ENCODE measurements at places on chromosomes 5 and 9. TPM values are rescaled to one million over a fixed set of nuclear protein-coding genes. Genes with fewer than 3 reads are reported as not detected.
A peak's percentile ranks its signal among the peaks of the same experiment; 100 is the strongest.

GRCh38 chr5:129593525-129593924 lies 133.4 kb downstream of the ADAMTS19 start:
- DNase-seq, result no peak

GRCh38 chr9:13213337-13213736 lies 66.2 kb downstream of the MPDZ start:
- H3K4me1 ChIP-seq, result no peaks in the 10 kb centered on the region
- DNase-seq, result no peak
- H3K4me3 ChIP-seq, result no peak overlapping the region
- H3K36me3 ChIP-seq, result no peaks in the 10 kb centered on the region
- no peak overlapping the region for H3K27ac ChIP-seq

DNA sequence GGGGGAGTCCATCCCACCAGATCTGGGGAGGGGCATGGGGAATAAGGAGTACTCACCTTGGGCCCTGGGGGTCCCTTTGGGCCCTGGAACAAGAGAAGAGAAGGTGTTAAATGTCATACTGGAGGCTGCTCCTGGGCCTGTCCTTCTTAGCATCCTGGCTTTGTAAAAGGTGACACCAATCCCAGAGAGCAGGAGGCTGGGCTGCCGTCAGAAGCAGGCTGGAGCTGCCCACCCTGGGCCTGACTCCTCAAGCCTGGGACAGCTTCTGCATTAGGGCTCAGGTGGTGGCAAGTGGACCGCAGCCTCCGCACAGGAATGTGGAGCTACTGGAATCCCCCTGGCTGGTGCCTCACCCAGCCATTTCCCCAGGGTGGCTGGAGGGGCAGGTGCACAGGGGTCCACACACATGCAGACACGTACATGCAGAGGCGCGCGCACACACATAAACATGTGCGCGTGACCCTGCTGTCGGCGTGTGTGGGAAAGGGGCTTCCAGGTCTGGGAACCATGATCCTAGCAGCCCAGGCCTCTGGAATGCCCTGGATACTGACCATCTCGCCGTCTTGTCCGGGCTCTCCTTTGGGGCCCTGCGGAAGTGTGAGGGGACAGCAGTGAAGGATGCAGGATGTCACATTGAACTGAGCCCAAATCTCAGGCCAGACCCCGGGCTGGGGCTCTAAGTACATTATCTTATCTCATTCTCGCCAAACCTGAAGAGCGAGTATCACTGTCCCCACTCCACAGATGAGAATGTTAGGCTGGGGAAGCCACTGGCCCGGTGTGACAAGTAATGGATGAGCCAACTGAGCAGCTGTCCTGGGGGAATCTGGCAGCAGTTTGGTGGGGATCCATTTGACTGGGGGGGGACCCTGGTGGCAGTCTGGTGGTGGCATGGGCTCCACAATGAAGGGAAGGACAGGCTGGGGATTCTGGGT lies 29.3 kb upstream of the PHYKPL start:
- DNase-seq, result no peak
- H3K4me3 ChIP-seq, result no peak overlapping the region
- H3K4me1 ChIP-seq, result no peaks in the 10 kb centered on the region
- H3K27ac ChIP-seq, result no peak overlapping the region
- H3K27me3 ChIP-seq, result no peaks in the 10 kb centered on the region

DNA sequence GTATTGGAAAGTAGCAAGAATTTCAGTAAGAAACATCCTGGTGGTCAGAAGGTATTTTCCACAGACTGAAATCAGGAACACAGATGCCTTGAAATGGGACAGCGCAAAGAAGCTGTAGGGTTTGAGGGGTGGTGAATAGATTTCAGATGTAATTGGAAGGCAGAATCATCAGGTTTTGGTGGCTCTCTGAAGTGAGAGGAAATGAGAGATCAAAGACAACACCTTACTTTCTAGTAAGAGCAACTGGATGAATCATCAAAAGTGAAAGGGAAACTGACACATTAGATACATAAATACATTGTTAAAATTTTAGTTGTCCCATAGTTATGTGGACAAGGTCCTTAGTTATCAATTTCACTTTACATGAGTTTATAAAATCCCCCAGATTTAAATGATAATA lies 188.2 kb upstream of the SLC27A6 start:
- DNase-seq, result no peak
- H3K36me3 ChIP-seq, result no peaks in the 10 kb centered on the region
- no peaks in the 10 kb centered on the region for H3K4me1 ChIP-seq
- no peaks in the 10 kb centered on the region for H3K27me3 ChIP-seq
- H3K4me3 ChIP-seq, result no peak overlapping the region
- no peak overlapping the region for H3K27ac ChIP-seq

DNA sequence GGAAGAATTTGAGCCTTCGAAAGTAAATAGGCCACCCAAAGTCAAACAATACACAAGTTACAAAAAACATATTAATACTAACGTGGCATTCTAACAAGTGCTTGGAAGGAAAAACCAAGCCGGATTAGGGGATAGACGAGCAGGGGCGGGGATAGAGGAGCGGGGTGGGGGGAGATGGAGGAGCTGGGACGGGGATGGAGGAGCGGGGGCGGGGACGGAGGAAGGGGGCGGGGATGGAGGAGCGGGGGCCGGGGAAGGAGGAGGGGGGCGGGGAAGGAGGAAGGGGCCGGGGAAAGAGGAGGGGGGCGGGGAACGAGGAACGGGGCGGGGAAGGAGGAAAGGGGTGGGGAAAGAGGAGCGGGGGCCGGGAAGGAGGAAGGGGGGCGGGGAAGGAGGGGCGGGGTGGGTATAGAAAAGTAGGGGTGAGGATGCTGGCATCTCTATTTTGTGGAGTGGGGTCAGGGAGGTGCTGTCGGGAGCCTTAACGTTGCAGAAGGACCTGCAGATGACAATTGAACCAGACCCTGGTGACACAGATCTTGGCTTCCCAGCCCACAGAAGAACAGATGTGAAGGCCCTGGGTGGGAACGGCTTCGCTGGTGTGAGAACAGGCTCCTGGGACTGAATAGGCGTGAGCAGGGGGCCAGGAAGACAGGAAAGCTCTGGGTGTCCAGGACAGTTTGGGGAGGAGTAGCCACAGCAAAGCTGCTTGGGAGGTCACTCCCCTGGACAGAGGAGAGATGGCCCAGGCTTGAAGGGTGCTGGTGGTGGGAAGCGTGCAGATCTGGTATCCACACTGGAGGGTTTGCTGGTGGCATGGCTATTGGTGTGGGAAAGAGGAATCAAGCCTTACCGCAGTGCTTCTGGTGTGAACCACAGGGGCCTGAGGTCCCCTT lies 233.3 kb upstream of the DAP start:
- peaks cover 4% of the 10 kb centered on the region for H3K27me3 ChIP-seq
- H3K4me1 ChIP-seq, result no peaks in the 10 kb centered on the region
- no peak for DNase-seq
- no peak overlapping the region for H3K4me3 ChIP-seq
- H3K27ac ChIP-seq, result no peak overlapping the region

DNA sequence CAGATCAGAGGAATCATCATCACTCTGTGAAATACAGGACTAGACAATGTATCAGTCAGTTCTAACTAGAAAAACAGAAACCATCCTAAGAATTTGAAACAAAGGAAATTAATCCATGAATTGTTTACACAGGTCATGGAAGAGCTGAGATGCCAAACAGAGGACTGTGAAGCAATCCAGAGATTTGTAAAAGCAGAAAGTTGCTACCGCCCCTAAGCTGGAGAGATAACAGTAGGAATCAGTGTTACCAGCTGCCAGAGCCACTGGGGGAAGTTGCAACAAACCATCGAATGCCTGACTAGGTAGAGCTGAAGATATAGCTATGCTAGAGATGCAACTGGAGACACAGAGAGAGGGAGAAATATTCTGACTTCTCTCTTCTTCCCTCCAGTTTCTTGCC lies 10.4 kb upstream of the MIER3 start:
- no peak overlapping the region for H3K4me3 ChIP-seq
- H3K27me3 ChIP-seq, result peaks cover 5% of the 10 kb centered on the region
- peaks cover 47% of the 10 kb centered on the region for H3K4me1 ChIP-seq
- DNase-seq, result no peak
- no peaks in the 10 kb centered on the region for H3K36me3 ChIP-seq

DNA sequence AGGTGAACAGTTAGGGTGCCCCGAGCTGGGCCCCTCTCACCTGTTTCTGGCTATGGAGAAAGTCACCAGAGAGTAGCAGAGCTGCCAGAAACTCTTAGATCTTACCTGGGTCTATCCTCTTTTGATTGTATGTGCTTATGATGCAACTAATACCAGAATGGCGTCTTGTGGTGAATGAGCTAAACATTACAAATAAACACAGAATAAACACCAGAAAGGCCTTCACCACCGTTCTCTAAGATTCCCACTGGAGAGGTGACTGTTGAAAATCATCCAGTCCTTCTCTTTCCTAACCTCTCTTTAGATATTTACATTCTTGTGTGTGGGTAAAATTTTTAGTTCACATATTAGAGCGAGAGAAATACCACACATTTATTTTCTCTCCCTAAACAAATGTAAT lies 241.7 kb upstream of the GAS1 start:
- H3K36me3 ChIP-seq, result no peaks in the 10 kb centered on the region
- no peak overlapping the region for H3K4me3 ChIP-seq
- H3K27ac ChIP-seq, result no peak overlapping the region
- DNase-seq, result no peak
- H3K27me3 ChIP-seq, result no peaks in the 10 kb centered on the region

DNA sequence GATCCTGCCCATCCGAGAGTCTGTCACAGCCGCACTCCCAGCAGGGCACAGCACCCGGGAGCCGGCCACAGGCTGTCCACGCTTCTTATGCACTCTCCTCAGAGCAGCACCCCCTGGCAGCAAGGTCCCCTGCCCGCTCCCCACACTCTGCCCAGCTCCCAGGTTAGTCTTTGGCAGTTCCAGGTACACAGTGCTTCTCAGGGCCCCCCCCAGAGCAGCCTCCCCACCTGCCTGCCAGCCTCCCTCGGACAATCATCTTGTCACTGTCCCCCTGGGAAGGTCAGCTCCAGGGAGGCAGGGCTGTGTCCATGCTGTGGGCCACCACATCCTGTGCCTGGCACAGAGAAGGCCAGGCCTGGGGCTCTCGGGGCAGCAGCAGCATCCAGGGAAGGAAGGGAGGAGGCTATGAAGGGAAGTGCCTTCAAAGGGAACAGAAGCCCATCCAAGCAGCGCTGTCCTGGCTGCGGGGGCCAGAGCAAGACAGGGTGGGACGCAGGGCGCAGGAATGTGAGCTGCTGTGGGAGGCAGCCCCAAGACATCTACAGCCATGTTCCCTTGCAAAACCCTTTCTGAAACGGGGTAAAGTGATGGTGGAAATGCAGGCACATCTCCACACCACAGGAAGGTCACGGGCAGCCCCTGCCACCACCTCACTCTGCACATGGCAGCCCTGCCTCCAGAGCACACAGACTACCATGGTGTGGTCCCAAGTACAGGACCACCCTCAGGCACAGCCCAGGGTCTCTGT lies 68.6 kb upstream of the ADAMTS2 start:
- no peak overlapping the region for H3K27ac ChIP-seq
- H3K27me3 ChIP-seq, result no peaks in the 10 kb centered on the region
- no peaks in the 10 kb centered on the region for H3K36me3 ChIP-seq
- no peak overlapping the region for H3K4me3 ChIP-seq
- no peaks in the 10 kb centered on the region for H3K4me1 ChIP-seq

- H3K4me1 ChIP-seq, result no peaks in the 10 kb centered on the region
- no peak for DNase-seq
- H3K36me3 ChIP-seq, result no peaks in the 10 kb centered on the region
- H3K27ac ChIP-seq, result no peak overlapping the region
Measured at GRCh38 chr5:100867039-100867562, 36.0 kb downstream of the ST8SIA4 start.

GRCh38 chr5:34672196-34672595 lies 16.1 kb downstream of the RAI14 start:
- H3K4me3 ChIP-seq, result no peak overlapping the region
- DNase-seq, result no peak
- no peaks in the 10 kb centered on the region for H3K4me1 ChIP-seq
- H3K27me3 ChIP-seq, result no peaks in the 10 kb centered on the region
- no peaks in the 10 kb centered on the region for H3K36me3 ChIP-seq

- H3K27ac ChIP-seq, result no peak overlapping the region
- H3K27me3 ChIP-seq, result no peaks in the 10 kb centered on the region
- H3K4me3 ChIP-seq, result no peak overlapping the region
- DNase-seq, result no peak
Measured at GRCh38 chr5:12392246-12392645, 488.0 kb upstream of the CTNND2 start.

GRCh38 chr5:148492351-148492750 lies 108.6 kb downstream of the FBXO38 start:
- H3K27ac ChIP-seq, result no peak overlapping the region
- H3K36me3 ChIP-seq, result no peaks in the 10 kb centered on the region
- H3K27me3 ChIP-seq, result no peaks in the 10 kb centered on the region
- no peak overlapping the region for H3K4me3 ChIP-seq

- no peak overlapping the region for H3K4me3 ChIP-seq
- DNase-seq, result no peak
- H3K36me3 ChIP-seq, result no peaks in the 10 kb centered on the region
- no peaks in the 10 kb centered on the region for H3K4me1 ChIP-seq
- no peaks in the 10 kb centered on the region for H3K27me3 ChIP-seq
Measured at GRCh38 chr9:106593201-106593600, 269.8 kb upstream of the ZNF462 start.

DNA sequence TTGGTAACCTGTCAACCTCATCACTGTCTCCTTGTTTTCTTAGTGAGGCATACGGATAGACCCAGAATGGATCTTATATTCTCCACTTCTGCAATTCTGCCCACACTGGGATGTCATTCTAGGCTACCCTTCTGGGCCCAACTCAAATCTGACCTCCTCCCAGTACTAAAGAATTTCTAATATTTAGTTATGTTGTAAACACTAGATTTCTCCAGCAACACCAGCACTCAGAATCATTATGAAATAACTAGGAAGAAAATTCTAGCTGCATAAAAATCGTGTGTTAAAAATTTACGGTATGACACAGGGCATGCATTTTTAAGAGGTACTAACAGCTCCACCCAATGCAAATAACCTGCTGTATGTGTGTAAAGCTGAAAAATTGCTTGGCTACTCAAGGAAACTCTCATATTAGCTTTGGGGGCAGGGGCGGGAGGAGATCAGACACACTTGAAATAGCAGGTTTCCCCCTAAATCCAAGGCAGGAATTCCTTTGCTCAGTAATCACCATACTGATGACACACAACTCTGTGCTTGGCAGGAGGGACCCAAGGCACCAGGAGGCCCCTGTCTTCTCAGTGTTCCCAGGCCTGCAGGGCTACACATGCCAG lies 27.3 kb downstream of the MACROH2A1 start:
- H3K27ac ChIP-seq, result peak overlapping the region; percentile 12
- no peaks in the 10 kb centered on the region for H3K36me3 ChIP-seq
- no peak for DNase-seq
- H3K4me1 ChIP-seq, result peaks cover 43% of the 10 kb centered on the region

Gene PCDHGB5
- 12.0 TPM for total RNA-seq

Gene OSMR
- 16.5 TPM for total RNA-seq

Gene WDR38
- not detected for total RNA-seq

Gene GPX3
- 441 TPM for total RNA-seq

Gene EIF4E1B
- total RNA-seq, result not detected

Gene SEMA5A
- 71.0 TPM for total RNA-seq

Gene MPDZ
- 13.2 TPM for total RNA-seq

Gene MELK
- total RNA-seq, result 11.5 TPM

Measured in transverse colon (tissue), 4 donors.